ENCODE measurements at places on chromosomes 12 and 14.

DNA sequence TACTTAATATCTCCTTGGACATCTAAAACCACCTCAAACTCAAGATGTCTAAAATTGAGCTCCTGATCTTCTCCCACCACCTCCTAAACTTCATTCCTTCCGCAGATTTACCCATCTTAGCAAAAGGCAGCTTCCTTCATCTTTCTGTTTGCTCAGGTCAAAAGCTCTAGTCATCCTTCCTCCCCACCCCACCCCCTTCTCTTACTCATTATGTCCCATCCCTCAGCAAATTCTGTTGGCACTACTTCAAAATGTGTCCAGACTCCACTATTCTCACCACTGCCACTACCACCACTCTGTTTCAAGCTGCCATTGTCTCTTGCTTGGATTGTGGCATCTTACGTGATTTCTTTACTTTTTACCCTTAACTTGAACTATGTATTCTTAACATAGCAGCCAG, 59.2 kb upstream of the ZDHHC17 start:
- DNase-seq = no peak

DNA sequence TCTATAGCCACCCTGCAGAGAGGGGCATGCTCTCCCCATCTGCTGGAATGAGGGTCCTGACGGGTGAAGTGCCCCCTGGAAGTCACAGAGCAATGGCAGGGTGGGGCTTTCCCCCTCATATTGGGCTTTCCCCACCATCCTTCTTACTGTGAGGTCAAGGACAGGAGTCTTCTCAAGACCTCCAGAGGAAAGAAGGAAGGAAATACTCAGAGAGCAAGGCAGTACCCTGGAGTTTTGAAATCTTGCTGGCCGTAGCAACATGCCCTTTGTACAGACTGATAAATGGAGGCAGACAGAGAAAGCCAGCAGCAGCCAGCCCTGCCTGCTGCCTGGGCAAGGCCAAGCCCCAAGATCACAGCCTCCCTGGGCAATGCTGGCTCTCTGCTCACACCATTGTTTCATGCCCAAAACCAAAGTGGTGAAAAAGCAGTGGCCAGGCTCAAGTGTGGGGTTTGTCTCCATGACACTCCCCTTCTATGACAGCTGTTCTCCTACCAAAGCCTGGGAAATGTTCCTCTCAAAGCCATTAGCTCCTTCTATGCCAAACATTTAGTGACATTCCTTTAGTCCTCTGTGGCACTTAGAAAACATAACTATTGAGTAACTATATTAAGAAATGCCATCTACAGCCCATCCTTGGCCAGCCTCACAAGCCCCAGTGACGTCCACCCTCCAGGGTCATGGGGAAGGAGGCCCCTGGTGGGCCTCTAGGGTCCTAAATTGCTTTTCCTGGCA, 13.2 kb upstream of the ITPK1 start:
- DNase-seq = no peak

DNA sequence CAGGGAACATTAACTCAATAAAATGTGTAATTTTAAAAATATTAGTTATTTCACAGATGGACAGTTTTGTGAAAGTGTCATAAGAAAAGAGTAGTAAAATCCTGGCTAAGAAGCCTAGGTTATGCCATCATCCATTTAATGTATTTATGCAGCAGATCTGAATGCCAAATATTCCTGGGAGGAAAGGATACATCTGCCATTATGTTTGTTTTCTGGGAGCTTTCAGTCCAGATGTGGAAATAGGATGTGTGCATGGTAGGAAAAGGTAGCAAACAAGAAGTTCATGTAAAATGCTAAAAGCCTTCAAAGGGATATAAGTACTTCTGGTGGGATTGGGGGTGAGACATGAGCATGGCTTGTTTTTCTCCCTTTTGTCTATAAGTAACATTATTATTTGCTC, 27.0 kb upstream of the CLEC14A start:
- DNase-seq = no peak

DNA sequence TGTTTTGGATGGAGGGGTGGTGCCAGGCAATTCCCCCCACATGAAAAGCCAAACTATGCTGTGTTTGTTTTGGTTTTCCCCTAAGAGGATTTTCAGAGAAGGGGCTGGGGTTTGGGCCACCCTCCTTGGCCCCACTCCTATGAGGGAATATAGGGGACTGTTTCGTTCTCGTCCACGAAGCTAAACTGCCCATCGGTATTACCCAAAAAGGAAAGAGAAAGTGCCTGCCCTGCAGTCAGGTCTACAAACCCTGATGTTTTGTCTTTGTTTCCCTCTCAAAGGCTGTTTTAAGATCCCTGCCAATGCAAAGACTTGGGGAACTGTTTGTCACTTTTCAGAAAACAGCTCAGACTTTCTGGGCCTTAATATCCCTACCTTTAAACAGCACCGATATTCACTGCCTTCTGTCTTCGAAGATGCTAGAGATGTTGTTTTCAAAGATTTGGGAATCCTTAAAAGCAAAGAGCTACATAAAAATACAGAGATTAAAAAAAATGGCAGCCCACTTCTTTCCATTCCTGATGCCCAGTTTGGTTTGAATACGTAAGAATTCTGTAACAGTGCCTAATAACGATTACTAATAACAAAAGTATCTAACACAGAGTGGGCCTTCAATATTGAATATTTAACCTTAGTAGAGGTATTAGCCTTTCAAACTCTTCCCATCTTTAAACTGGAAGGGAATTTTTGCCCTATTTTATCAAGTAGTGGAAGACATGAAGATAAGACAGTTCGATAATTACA, 518.4 kb downstream of the MED13L start:
- no peak for DNase-seq

DNA sequence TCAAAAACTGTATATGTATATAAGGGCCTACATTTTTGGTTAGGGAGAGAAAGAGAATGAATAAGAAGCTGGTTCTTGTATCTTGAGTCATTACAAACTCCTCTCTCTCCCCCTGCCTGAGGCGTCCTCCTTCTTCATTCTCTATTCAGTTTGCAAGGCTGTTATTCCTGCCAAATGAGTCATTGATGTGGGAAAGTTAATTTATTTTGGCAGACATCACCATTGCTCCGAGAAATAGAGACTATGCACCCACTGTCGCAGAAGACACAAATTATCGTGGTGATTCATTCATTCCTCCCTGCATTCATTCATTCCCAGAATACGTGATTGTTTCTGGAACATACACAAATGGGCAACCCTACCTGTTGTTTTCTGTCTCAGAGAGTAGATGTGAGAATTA, 112.5 kb upstream of the MED13L start:
- DNase-seq = no peak

- DNase-seq = no peak
Observed at GRCh38 chr12:32107359-32108267, 966 bp downstream of the BICD1 start.

GRCh38 chr12:93959657-93960056, 188.7 kb upstream of the PLXNC1 start:
- DNase-seq = no peak

GRCh38 chr12:65609359-65609771, 214.9 kb upstream of the HMGA2 start:
- DNase-seq = no peak

DNA sequence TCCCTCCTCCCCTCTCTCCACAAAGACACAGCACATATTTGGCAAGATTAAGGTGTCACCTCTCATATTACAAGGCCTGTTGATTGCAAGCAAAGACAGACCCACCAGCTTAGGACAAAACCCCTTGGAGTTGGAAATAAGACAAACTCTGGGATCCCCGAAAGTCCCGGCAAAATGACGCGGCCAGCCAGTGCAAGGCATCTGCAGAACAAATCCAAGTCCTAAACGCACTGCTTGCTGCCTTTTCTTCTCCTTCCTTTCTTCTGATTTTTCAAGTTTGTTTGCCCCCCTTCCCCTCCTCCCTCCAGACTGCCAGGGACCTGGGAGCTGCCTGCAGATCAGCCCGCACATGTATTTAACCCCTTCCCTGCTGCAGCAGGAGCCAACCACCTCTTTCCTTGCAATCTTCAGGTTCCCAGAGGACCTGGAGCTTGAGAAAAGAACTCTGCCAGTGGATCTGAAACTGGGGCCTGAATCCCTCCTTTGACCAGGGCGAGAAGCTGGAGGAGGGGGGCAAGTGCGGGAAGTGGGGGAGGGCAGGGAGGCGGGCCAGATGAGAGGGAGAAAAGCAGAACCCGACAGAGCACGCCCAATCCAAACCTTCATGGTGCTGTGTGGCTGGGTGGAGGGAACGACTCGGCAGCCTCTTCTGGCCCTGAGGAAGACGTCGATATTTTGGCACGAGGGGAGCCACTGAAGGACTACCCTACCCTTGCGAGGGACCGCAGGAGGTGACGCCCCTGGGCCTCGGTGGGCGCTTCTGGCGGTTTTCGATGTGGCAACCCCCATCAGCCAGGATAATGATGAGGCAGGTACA, 2.0 kb upstream of the NTF3 start:
- no peak for DNase-seq

GRCh38 chr14:61187196-61187905, 93.8 kb downstream of the TMEM30B start:
- DNase-seq = no peak

- no peak for DNase-seq
Observed at GRCh38 chr14:31388687-31389413, 31.5 kb downstream of the HEATR5A start.

DNA sequence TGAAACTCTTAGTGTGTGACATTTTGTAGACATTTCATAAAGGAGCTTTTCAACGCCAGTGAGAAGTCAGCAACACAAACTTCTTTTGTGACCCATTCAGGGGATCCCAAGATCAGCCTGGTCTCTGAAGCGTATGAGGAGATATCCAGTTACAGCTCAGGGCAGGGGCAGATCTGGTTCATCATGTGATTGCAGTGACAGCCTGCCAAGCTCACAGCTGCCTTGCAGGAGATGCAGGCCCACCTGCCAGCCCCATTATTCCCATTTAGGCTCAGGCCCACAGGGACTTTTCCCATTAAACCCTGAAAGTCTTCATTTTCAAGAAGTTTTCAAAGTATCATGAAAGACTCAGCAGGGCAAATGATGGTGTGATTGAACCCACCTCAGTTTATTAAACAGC, 38.3 kb downstream of the SRGAP1 start:
- no peak for DNase-seq

- no peak for DNase-seq
Observed at GRCh38 chr12:104622928-104623327, 166.2 kb downstream of the CHST11 start.

DNA sequence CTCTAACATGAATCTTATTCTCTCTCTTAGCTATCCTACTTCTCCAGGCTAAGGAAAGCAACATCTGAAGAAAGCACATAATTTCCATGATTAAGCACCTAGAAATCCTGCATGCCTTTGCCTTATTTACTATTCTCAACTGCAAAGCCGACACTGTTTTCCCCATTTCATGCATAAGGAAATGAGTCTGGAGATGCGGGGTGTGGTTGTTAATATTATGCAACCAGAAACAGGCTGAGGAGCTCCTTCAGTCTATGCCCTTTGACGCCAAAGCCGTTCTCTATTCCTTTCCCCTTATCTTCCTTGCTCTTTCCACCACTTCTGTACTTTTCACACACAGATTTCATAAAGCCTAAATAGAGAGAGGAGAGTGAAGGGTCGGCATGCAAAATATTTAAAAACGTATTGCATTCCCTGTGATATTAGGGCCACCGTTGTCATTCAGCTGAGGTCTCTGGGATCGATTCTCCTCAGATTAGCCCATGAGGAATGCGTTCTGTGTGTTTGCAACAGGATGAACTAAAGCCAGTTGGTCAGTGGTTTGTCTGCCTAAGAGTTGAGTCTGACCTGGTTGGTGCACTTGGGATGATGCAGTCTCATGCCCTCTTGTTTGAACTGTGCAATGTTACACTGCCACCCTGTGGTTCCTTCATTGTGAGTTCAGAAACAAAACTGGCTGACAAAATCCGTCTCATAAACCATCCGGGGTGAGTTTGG, 53.1 kb upstream of the PLEKHG7 start:
- DNase-seq = peak; percentile 49
